SJSA1 (cell line): ENCODE measurements at places on chromosomes 11 and 22. TPM values are rescaled to one million over a fixed set of nuclear protein-coding genes. Genes with fewer than 3 reads are reported as not detected.

NNMT gene
- 125 and 173 TPM in 2 replicates for total RNA-seq

TSSK2 gene
- not detected in 2 replicates for total RNA-seq

ALDH3B2 gene
- total RNA-seq, result not detected in 2 replicates

GRCh38 chr11:94477624-94478023, 16.0 kb downstream of the MRE11 start:
- DNase-seq, result no peak
- H3K4me3 ChIP-seq, result no peak overlapping the region
- H3K27ac ChIP-seq, result no peak overlapping the region
- H3K27me3 ChIP-seq, result no peaks in the 10 kb centered on the region
- H3K36me3 ChIP-seq, result no peaks in the 10 kb centered on the region
- H3K4me1 ChIP-seq, result no peaks in the 10 kb centered on the region

GRCh38 chr11:68527585-68527984, 67.0 kb downstream of the PPP6R3 start:
- DNase-seq, result no peak
- H3K4me1 ChIP-seq, result no peaks in the 10 kb centered on the region
- no peaks in the 10 kb centered on the region for H3K27me3 ChIP-seq
- H3K27ac ChIP-seq, result no peak overlapping the region
- no peak overlapping the region for H3K4me3 ChIP-seq

- H3K4me1 ChIP-seq, result no peaks in the 10 kb centered on the region
- H3K36me3 ChIP-seq, result no peaks in the 10 kb centered on the region
- no peaks in the 10 kb centered on the region for H3K27me3 ChIP-seq
- no peak overlapping the region for H3K27ac ChIP-seq
- no peak overlapping the region for H3K4me3 ChIP-seq
Measured at GRCh38 chr11:57399221-57399620, 8.8 kb upstream of the PRG2 start.

DNA sequence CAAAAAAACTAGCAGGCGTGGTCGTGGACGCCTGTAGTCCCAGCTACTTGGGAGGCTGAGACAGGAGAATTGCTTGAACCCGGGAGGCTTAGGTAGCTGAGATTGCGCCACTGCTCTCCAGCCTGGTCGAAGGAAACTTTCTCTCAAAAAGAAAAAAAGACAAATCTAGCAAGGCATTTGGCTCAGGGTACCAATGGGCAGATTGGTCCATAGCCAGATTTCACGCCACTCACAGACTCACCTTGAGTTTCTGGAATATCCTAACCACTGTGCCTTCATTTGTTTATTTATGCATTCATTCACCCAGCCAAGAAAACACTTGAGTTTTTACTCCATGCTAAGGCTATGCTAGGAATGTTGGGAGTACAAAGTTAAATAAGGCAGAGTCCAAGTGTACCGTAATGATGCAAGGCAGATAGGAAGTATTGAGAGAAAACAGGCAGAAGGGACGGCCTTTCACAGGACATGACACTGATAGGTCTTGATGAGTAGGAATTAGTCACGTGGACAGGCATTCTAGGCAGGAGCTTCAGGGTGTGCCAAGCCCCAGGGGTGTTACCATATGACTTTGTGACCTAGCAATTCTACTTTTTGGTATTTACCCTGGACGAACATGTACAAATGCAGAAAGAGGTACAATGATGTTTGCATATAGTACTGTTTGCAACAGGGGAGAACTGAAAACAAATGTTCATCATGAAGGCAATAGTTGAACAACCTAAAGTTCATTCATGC, 3.0 kb upstream of the PACSIN3 start:
- no peak overlapping the region for H3K4me3 ChIP-seq
- H3K27me3 ChIP-seq, result no peaks in the 10 kb centered on the region
- H3K36me3 ChIP-seq, result peaks cover 6% of the 10 kb centered on the region
- peak; percentile 86 for DNase-seq

GRCh38 chr22:45575607-45576272, 73.1 kb downstream of the FBLN1 start:
- no peak overlapping the region for H3K27ac ChIP-seq
- DNase-seq, result no peak
- H3K36me3 ChIP-seq, result peaks cover 20% of the 10 kb centered on the region; the same call in 1 of the 2 replicates
- H3K4me3 ChIP-seq, result no peak overlapping the region
- no peaks in the 10 kb centered on the region for H3K27me3 ChIP-seq

DNA sequence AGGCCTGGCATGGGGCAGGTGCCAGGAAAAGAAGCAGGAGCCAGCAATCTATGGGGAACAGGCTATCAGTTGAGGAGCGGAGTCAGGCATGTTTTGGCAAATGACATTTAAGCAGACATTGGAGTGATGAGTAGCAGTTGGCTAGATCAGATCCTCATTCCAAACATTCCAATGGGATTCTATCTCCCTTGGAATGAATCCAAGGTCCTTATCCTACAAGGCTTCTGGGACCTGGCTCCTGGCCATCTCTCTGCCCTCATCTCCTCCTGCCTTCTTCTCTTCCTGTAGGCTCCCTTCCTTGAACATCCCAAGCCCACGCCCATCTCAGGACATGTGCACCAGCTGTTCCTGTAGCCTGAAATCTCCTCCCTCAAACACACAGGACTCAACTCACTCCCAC, 1074.5 kb downstream of the TBC1D22A start:
- peak; percentile 77 for DNase-seq
- no peaks in the 10 kb centered on the region for H3K36me3 ChIP-seq
- H3K4me3 ChIP-seq, result no peak overlapping the region
- H3K27me3 ChIP-seq, result no peaks in the 10 kb centered on the region
- peak overlapping the region; percentile 66 for H3K27ac ChIP-seq

- no peaks in the 10 kb centered on the region for H3K36me3 ChIP-seq
- no peaks in the 10 kb centered on the region for H3K27me3 ChIP-seq
- H3K27ac ChIP-seq, result no peak overlapping the region
- no peak for DNase-seq
Measured at GRCh38 chr22:49094151-49094550, 733.5 kb downstream of the BRD1 start.

DNA sequence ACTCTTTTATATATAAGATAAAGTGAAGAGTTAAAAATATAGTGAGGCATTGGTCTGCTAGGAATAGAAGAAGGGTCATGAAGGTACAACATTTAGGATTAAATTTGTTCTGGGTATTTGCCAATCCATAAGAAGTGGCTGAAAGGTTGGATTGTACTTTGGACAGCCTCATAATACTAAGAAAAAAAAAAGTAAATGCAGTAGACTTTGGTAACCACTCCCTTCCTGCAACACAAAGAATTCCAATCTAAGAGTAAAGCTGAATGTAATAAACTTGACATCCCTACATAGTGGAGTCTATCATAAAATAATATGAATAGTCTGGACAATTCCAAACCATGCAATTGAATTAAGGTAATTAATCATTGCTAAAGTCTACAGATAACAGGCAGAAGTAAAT, 2294.4 kb downstream of the LRRC4C start:
- no peaks in the 10 kb centered on the region for H3K36me3 ChIP-seq
- H3K27ac ChIP-seq, result no peak overlapping the region
- DNase-seq, result no peak
- no peak overlapping the region for H3K4me3 ChIP-seq
